ENCODE measurements at places on chromosomes 3 and 15. TPM values are rescaled to one million over a fixed set of nuclear protein-coding genes. Genes with fewer than 3 reads are reported as not detected.

The SEMA5B gene
- 1.2 TPM for total RNA-seq

The CCR1 gene
- total RNA-seq: not detected

The ZDHHC19 gene
- total RNA-seq: 0.33 TPM

The SIDT1 gene
- total RNA-seq: not detected

DNA sequence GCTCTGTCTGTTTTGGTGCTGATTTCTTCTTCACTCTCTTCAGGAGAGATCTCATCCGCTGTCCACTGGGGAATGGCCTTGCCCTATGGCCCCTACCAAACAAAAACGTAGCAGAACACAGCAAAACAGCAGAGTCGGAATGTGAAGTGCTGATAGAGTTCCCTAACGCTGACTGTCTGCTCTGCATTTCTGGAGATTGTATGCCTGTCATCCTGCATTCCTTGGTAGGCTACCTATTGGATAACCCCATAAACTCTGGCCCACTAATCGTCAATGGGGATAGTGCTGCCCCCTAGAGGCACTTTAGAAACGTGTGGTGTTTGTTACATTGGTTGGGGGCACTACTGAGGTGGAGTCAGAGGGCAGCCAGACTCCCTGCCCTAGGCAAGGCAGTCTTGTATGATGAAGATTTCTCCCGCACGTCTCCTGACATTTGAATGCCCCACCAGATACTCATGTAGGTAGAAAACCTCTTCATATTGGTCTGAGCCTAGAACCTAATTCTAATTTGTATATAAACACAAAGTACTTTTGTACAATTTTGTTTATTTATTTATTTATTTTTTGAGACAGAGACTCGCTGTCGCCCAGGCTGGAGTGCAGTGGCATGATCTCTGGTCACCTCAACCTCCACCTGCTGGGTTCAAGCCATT is 15.6 kb upstream of the MAGEF1 start:
- no peak overlapping the region for H3K4me3 ChIP-seq
- H3K27me3 ChIP-seq: no peaks in the 10 kb centered on the region
- no peaks in the 10 kb centered on the region for H3K4me1 ChIP-seq

- DNase-seq: no peak
- peaks cover 10% of the 10 kb centered on the region for H3K4me1 ChIP-seq
- H3K27me3 ChIP-seq: peaks cover 14% of the 10 kb centered on the region
- peak overlapping the region; percentile 71 for H3K4me3 ChIP-seq
- H3K27ac ChIP-seq: peak overlapping the region; percentile 55
Observed at GRCh38 chr3:111070772-111071256, 802 bp upstream of the NECTIN3 start.

GRCh38 chr3:126941721-126942270 is 41.1 kb upstream of the PLXNA1 start:
- H3K27me3 ChIP-seq: no peaks in the 10 kb centered on the region
- H3K4me1 ChIP-seq: peaks cover 13% of the 10 kb centered on the region
- DNase-seq: no peak
- no peak overlapping the region for H3K27ac ChIP-seq
- H3K36me3 ChIP-seq: no peaks in the 10 kb centered on the region

- no peak for DNase-seq
- H3K4me3 ChIP-seq: no peak overlapping the region
- H3K27ac ChIP-seq: no peak overlapping the region
- no peaks in the 10 kb centered on the region for H3K27me3 ChIP-seq
- no peaks in the 10 kb centered on the region for H3K4me1 ChIP-seq
Observed at GRCh38 chr3:102451543-102451942, 16.7 kb downstream of the ZPLD1 start.

DNA sequence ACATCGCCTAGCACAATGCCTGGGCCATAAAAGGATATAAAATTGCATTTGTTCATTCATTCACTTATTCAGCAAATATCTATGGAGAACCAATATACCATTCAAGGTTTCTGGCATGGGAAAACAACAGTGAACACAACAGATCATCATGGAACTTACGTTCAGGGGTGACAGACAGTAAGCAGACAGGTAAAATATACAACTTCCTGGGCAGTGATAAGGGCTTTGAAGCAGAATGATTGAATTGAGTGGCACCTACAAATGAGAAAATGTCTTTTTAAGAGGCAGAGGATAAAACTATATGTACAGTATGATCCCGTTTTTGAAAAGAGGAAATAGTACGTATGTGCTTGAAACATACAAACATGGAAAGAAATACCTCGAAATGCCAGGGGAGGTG is 39.2 kb downstream of the CMTM7 start:
- H3K4me1 ChIP-seq: peaks cover 7% of the 10 kb centered on the region
- no peak for DNase-seq
- no peak overlapping the region for H3K27ac ChIP-seq
- no peaks in the 10 kb centered on the region for H3K27me3 ChIP-seq

- no peak overlapping the region for H3K4me3 ChIP-seq
- H3K4me1 ChIP-seq: no peaks in the 10 kb centered on the region
- no peak overlapping the region for H3K27ac ChIP-seq
- H3K36me3 ChIP-seq: no peaks in the 10 kb centered on the region
Observed at GRCh38 chr15:100133001-100133400, 208.8 kb downstream of the ADAMTS17 start.

DNA sequence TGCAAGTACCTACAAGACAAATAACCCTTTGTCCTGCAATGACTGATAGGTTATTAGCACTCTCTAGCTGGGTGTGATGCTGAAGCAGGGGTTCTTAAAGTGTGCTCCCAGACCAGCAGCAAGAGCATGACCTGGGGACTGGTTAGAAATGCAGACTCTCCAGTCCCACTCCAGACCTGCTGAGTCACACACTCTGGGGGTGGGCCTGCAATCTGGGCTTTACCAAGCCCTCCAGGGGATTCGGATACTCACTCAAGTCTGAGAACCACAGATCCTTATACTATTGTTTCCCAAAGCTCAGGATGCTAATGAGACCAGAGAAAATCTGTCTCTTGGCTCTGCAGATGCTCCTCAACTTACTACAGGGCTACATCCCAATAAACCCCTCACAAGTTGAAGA is 142.1 kb upstream of the RAD18 start:
- no peak for DNase-seq
- no peak overlapping the region for H3K4me3 ChIP-seq

DNA sequence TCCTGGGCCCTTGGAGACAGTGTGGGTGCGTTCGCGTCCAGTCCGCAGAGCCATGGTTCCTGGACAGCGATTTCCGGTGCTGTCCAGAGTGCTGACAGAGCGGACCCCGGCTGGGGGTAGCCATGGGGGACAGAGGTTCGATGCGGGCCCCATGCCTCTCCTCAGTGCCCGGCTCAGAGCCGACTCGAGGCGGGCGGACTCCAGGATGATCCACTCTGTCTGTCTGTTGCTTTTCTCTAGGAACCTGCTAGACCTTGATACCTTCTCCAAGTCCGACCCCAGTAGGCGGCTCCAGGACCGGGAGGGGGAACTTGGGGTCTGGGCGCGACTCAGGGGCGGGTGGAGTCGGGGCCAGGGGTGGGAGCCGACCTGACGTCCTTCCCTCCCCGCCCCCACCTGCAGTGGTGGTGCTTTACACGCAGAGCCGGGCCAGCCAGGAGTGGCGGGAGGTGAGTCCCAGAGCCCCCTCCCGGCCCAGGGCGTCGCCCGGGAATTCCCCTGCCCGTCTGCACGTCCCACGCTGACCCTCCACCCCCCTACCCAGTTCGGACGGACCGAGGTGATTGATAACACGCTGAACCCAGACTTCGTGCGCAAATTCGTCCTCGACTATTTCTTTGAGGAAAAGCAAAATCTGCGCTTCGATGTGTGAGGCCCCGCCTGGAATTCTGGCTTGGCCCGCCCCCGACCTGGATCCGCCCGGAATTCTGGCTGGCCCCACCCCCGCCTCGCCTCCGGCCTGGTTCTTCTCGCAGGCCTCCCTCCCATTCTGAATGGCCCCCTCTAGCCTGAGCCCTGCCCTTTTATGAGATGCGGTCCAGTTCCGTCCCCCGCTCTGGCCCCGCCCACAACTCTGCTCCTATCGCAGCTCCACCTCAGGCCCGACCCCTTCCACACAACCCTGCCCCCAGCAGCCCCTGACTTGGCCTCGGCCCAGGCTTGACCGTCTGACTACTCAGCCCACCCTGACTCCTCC is 1.0 kb downstream of the CPNE9 start:
- no peaks in the 10 kb centered on the region for H3K27me3 ChIP-seq
- H3K27ac ChIP-seq: no peak overlapping the region
- H3K36me3 ChIP-seq: no peaks in the 10 kb centered on the region
- H3K4me1 ChIP-seq: no peaks in the 10 kb centered on the region

DNA sequence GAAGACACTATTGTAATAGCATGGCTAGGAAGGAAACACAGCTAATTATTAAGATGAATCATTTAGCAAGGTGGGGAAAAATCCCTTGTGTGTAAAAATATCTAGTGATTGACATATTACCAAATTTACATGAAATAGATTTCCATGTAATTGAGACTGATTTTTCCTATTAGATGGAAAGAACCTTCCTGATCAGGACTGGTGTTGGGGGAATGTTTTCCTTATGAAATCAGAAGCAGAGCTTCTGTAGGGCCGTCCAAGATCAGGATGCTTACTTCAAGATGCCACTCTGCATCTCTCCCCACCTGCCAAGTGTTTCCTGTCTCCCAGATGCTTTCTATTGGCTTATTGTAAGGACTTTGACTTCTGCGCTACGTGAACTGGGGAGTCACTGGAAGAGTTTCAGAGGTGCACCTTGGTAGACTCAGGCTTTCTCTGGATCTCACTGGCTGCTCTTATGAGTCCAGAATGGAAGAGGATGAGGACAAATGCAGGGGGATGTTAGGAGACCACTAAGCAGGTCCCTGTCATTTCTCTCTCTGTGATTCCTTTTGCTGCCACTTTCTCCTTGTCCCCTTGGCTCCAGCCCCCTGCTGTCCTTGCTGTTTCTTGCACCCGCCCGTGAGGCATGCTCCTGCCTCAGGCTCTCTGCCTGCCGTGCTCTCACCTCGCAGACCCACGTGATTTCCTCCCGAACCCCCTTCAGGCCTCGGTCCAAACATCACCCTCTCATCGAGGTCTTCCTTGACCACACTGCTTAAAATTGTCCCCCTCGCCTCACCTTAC is 30.1 kb downstream of the BTD start:
- no peaks in the 10 kb centered on the region for H3K36me3 ChIP-seq
- DNase-seq: no peak
- no peaks in the 10 kb centered on the region for H3K27me3 ChIP-seq
- H3K4me3 ChIP-seq: no peak overlapping the region
- peak overlapping the region; percentile 99 for H3K27ac ChIP-seq
- H3K4me1 ChIP-seq: peaks cover 67% of the 10 kb centered on the region

All from Panc1 (cell line).